Kidney epithelial cell (primary cell): ENCODE measurements at places on chromosomes 5 and 9.

GRCh38 chr9:76629205-76629990, 134.8 kb upstream of the PCA3 start:
- DNase-seq = no peak

- no peak for DNase-seq
These were observed 395.6 kb downstream of the DMAC1 start for GRCh38 chr9:7403839-7404487.

DNA sequence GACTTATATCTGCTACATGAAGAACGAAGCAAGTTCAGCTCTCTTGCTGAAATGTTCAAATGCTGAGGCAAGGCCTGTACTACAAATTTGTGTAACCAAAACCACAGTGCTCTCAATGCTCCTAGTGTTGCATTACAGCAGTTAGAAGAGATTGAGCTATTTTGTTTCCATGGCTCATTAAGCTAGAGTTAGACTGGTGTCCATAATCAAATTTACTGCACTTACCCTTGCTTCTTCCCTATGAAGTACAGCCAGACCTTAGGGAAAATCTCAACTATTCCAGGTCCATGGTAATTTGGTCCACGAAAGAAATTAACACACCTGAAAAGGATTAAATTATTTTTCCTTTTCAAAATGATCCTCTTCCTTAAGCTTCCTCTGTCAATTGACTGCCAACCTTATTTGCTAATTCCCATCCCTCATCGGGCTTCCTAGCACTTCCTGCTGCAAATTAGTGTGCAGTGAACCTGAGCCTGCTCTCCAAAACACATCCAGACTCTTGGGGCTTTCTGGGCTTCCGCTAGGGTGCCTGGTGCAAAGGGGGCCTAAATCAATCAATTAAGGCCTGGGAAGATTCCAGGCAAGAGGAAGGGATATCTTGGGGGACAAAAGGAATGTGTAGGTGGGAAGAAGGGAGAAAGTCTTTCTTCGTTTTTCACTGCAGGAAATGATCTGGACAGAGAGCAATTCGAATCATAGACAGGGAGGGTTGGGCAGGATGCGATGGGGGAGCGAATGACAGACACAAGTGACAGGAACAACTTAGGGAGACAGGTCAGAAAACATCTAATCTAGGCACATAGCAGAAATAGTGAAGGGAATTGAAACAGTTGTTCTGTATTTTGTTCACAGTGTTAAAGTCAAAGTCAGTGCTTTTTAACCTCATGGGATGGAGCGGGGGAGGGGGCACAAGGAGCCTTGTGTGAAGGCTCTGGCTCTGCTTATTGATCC, 542.4 kb downstream of the RAB3C start:
- DNase-seq = no peak

- peak; percentile 65 for DNase-seq
These were observed at the start of gene TOR4A for GRCh38 chr9:137277329-137278041. TSS of gene TOR4A (plus strand) at chr9:137277726. CDS start at chr9:137278690, 964 bp downstream.

GRCh38 chr5:148957591-148958202, 105.2 kb downstream of the SH3TC2 start:
- no peak for DNase-seq

DNA sequence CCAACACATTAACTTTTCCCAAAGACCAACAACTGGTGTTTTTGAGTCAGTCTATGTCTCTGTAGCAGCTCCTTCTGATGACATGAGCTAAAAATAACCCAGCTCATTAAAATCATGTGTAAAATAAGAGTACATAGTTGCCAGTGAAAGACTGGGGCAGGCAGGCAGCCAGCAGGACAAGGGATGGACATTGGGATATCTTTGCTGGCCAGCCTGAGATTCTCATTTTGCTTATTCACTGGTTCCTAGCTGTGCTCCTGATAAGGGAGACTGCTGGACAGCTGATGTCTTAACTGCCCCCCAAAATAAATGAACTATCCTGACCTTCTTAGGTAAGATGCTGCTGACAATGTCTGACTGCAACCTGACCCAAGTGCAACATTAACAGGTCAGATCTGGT, 33.9 kb downstream of the EPB41L4B start:
- no peak for DNase-seq
